ENCODE measurements at places on chromosomes 1 and 21.

DNA sequence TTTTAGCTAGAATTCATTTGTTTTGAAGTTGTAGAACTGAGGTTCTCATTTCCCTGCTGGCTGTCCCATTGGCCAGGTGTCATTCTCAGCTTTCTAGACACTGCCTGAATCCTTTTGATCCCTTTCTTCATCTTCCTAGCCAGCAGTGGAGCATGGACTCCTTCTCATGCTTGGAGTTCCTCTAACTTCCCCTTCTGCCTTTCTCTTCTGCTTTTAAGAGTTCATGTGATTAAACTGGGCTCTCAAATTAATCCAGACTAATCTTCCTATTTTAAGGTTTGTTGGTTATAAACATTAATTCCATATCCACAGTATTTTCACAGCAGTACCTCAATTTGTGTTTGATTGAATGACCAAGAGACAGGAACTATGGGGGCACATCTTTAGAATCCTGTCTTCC, 52.3 kb downstream of the ADAMTS5 start:
- DNase-seq = no peak

DNA sequence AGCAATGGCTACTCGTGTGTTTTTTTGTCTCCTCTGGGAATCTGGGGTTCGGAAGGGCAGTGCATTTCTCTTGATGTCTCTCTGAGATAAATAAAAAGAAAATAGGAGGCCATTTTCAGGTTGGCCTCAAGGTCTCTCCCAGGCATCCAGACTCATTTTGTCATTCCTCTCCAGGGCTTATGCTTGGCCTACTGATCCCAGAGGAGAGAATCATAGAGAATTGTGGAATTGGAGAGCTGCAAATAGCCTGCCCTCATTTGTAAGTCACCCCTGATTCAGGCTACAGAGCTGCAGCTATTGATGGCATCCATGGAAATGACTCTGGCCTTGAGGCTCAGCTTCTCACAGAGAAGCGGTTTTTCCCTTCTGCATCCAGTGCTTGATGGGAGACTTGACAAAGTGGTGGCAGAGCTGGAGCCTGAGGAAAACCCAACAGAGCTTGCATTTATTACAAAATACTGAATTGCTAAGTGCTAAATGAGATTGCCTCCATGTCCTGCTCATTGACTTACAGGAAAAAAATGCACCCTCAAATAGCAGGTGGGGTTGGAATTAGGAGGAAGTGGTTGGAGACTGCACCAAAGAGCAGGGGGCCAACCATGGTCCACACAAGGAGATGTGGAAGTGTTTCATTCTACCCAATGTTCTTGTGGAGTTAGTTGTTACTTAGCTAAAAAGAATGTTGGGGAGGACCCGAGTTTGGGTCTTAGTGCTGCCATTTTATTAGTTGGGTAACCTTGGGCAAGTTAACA, 140.4 kb downstream of the S1PR1 start:
- no peak for DNase-seq

DNA sequence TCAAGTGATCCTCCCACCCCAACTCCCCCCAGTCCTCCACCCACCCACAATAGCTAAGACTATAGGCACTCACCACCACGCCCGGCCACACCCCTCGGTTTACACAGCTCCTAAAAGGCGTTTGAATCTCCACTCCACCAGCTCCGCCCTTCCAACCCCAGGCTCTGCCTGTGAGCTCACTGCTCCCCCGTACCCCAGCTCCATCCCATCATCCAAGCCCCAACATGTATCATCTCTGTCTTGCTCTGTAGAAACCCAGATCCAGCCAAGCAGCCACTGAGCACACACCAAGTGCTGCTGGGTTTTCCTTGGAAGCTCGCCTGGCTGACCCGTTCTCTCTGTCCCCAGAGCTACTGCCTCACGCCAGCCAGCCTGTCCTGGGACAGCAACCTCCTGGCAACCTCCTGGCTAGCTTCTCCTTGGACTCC, 12.0 kb upstream of the S100A2 start:
- no peak for DNase-seq

DNA sequence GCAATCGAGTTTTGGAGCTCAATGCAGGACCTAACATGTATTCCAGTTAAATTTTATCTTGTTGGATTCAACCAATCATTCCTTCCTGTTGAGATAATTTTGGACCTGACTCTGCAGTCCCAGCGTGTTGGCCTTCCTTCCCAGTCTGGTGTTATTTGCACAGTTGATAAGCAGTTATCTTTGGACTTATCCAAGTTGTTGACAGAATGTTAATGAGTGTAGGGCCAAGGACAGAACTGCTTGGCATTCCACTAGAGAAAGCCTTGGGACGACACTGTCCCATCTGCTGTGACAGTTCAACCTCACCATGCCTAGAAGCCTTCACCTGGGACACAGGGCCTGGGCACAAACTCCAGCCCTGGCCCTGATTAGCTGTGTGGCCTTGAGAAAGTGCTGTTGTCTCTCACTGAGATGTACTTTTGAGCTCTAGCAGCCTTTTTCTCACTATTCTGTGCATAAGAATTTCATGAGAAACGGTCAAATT, 104.1 kb upstream of the SLC25A33 start:
- DNase-seq = no peak

DNA sequence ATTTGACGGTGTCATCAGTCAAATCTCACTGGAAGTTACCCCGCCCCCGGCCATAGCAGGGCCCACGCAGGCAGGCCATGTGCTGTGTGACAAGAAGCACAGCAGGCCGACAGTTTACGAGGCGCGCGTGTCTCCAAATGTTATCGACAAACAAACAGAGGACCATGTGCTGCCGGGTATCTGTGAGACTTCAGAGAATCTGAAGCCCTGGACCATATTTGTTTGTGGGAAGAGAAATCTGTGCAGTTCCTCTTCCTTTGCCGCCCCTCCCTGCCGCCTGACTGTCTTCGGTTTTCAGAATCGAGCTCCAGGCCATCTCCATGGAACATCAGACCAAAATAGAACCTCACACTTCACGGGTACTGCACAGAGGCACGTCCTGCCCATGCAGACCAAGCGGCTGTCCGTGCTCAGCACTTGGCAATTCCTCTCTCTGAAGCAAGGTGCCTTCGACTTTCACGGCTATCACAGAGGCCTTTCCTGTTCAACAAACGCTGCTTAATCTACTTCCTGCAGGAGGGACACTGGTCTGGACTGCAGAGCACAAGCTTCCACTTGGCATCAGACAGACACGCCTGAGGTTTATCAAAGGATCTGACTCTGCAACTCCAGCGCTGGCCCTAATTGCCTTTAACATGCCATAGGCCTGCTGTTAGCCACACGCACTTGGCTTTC, 135.7 kb upstream of the KRTAP19-8 start:
- DNase-seq = peak; percentile 41
